ENCODE measurements at places on chromosomes 4 and X.

DNA sequence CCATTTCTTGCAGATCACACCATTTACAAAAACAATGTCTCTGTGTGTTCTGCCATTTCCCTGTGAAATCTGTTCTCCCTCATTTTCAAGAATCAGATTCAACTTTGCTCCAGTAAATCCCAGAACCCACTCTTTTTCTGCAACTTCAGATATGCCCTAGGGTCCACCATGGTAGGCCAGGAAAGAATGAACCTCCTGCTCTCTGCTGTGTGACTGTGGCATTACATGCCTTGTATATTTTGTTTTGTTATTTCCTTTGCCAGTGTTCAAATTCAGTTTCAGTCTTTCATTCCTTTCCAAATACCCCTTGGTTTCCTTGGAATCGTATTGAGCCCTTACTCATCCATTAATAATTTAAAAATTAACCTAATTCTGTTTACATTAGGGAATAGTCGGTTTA is 290.2 kb upstream of the VCX start:
- no peak for DNase-seq

DNA sequence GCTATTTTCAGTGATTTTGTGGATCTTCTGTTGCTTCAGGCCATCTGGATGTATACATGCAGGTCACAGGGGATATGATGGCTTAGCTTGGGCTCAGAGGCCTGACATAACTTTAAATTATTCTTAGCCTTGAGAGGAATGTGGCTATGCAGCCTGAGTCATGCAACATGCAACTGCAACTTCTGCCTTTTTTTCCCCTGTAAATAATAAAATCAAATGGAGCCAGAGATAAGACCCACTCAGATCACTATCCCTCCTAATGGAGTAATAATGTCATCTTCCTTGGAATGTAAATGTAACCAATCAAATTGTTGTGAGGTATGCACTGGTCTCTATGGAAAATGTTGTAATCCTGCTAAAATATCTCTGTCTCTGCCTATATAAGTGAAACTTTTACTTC is 54.9 kb downstream of the MAGEB17 start:
- no peak for DNase-seq

DNA sequence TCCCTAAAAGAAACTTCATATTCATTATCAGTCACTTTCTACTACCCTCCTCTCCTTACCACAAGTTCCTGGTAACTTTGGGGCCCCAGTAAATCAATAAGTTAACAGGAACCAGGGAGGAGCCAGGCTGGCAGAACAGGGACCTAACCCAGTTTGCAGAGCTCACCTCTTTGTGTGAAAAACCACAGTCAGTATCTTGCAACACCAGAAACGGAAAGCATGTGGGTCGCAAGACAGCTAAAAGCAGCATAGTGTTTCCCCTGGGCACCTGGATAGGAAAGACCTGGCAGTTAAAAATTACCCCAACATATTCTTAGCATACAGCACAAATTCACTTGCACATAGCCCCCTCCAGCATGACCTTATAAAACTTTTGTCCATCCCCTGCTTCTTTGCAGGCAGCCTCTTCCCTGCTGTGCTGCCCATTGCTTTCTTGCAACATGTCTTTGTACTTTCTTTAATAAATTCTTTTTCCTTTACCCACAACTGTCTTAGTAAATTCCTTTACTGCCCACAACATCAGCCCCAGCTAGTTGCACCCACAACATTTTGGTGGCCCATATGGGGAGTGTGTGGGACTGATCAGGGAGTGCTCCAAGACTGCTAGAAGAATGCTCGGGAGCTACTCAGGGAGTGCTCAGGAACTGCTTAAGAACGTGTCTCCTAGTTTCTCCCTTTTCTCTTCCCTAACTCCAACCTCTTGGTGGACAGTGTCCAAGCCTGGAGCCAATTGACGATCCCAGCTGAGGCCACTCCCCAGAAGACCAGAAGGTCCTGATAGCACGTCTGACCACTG is 83.4 kb downstream of the MSN start:
- no peak for DNase-seq

DNA sequence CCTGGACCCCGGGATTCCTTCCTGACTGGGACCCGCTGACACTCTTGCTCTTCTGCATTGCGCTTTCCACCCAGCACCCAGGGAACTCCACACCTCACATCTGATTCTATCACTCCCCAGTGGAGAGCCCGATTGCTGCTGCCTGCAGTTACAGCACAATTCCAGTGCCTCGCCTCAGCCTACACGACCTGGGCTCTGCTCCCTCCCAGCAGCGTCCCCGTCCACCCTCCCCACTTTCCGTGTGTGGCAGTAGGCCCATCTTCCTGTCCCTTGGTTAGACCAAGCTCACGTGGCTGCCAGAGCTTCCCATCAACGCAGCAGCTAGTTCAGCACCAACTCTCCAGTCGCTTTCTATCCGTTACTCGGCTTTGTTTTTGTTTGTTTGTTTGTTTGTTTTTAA is 66.6 kb upstream of the SORBS2 start:
- no peak for DNase-seq

- DNase-seq: no peak
Observed at GRCh38 chrX:131317326-131317725, 28.2 kb upstream of the IGSF1 start.

DNA sequence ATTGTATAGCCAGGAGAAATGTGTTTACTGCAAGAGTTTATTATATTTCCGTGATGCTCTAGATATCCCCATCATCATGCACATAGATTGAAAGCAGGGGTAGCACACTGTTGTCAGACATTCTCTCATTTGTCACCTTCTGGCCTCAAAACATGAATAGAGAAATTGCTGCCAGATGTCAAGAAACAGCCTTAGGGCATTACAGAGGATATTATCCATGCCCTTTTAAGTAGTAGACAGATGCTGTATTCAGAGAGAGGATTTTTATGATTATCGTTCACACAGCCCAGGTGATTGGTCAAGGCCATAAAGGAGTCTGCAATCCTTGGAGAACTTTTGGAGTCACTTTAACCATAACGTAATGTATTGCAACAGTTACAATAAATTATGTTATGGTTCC is 1961.5 kb upstream of the TENM3 start:
- no peak for DNase-seq

DNA sequence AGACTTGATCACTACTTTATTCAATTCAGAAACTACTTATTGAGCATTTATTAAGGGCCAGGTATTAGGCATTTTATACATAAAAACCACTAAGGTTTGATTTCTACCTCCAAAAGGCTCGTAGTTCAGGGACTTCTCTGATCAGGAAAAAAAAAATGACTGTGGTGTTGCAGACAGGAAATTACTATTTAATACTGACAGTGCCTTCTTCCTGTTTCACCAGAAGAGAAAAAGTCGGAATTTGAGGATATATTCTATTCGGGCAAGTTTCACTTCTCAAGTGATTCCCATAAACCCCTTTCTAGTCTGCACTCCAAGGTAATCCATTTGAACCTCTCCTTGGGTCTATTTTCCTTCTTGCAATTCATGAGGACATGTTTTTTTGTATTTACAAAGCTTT is 15.3 kb upstream of the TASL start:
- no peak for DNase-seq

- no peak for DNase-seq
Observed at GRCh38 chrX:141278306-141278705, 36.0 kb upstream of the SPANXC start.

DNA sequence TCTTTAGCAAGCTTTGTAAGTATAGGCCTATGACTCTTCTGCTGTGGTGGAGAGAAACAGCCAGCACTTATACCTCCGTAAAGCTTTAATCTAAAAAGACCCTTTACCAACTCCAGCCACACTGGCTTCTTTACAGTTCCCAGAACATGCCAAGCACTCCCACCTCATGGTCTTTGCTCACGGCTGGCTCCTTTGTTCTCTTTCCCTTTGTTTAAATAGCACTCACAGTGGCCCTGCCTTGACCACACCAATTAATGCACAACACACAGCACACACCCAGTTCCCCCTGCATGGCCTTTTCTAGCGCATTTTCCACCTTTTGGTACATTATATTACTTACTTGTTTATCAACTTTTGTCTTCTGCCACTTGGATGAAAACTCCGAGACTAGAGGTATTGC is 18.9 kb downstream of the PPID start:
- no peak for DNase-seq

- DNase-seq: no peak
Observed at GRCh38 chrX:38327775-38328081, 419 bp upstream of the RPGR start.

DNA sequence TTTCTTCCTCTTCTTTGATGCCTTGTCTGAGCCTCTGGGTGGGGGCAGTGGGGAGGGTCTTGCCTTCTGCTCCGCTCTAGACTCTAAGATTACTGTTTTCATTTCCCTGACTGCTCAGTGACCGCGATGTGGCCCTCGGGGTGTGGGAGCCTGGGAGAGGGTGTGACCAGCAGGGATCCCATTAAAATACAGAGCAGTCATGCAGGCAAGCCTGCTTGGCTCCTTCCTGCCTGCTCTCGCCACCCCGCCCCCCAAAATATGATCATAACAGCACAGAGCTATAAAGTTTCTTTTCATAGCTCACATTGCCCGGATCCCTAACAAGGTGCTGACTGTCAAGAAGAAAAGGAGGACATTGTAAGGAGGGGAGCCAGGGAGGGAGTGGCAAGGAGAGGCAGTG is 332.9 kb downstream of the RAB28 start:
- DNase-seq: no peak

DNA sequence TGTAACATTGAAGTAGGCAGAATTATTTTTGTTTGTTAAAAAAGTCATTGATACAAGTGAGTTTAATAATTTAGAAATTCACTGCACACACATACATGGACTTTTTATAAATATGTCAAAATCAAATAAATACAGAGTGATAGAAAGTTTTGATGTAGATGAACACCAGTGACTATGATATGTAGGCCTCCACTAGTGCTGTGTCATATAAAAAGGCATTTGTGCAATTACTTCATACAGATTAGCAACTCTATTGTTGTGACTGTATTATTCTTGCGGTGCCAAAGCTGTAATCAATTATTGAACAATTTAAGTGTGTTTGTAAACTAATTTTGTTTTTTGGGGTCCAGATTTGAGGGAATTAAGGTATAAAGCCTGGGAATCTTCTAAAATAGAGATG is 366.2 kb upstream of the PITX2 start:
- DNase-seq: no peak

DNA sequence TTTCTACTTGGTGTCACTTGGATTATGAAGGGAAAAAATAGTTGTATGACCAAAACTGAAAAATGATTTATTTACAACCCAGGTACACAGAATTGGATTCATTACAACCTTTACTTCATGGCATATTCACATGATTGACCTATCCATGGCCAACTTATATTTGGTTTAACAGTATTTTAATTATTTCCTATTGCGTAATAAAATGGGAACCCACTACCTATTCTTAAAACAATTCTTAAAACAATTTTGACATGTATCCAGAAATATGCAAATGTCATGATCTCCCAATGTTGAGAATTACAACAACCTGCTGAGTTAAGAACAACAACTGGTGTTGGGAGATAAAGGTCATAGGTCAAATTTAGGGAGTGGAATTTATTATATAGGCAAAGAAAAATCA is 54.8 kb upstream of the DDX53 start:
- DNase-seq: no peak

- DNase-seq: no peak
Observed at GRCh38 chr4:36224972-36225903, 19.1 kb downstream of the ARAP2 start.

DNA sequence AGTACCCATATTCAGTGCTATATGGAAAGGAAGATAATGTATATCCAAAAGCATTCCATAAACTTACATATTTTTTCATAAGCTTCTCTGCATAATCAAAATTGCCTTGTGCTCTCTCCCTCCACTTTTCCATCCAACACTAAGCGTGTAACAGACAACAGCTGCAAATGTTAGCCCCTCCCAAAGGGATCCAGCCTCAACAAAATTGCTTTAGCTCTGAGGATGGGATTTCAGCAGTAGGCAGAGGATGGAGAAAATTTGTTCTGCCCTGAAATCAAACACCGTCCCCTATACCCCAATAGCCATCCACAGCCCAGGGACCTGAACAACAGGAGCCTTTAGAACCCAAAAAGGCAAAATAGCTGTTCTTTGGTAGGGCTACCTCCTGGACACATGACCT is 28.8 kb upstream of the FGF13 start:
- DNase-seq: no peak

DNA sequence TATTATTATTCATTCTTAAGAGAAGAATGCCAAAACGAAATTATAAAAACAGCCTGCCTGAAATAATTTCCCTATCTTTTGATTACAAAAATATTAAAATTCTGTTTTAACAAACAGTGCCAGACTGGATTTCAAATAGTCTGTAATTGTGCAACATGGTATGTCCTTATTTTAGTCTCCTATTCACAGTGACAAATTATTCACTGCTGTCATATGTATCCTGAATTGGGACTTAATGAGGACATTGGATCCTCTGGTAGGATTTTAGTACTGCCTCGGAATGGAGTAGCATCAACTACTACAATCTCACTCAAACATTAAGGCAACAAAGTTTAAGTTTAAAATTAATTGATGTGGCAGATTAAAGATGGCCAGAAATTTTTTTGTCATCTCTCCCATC is 97.6 kb downstream of the CASK start:
- DNase-seq: no peak
